ENCODE measurements at places on chromosomes 4 and X.
A peak's percentile ranks its signal among the peaks of the same experiment; 100 is the strongest.

GRCh38 chrX:109264878-109265277, 217.0 kb downstream of the GUCY2F start:
- no peak for DNase-seq

- DNase-seq = no peak
Observed at GRCh38 chr4:8347660-8348059, 78.1 kb downstream of the HTRA3 start.

DNA sequence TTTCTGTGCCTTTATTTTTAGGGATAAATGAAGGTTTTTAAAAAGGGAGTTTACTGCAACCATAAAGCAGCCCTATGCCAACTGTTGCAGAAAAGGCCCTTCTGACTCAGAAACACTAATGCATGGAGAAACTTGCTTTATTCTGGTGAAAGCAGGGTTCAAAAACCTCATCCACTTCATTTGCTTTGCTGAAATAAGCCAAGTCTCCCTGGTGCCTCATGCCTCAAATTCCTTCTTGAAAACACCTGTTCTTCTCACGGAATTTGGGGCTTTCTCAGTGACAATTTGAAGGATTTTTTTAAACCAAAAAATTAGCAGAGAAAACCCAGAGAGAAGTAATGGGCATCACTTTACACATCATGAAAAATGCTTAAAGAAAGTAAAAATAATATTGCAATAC, 349.0 kb downstream of the PCDH7 start:
- DNase-seq = no peak

DNA sequence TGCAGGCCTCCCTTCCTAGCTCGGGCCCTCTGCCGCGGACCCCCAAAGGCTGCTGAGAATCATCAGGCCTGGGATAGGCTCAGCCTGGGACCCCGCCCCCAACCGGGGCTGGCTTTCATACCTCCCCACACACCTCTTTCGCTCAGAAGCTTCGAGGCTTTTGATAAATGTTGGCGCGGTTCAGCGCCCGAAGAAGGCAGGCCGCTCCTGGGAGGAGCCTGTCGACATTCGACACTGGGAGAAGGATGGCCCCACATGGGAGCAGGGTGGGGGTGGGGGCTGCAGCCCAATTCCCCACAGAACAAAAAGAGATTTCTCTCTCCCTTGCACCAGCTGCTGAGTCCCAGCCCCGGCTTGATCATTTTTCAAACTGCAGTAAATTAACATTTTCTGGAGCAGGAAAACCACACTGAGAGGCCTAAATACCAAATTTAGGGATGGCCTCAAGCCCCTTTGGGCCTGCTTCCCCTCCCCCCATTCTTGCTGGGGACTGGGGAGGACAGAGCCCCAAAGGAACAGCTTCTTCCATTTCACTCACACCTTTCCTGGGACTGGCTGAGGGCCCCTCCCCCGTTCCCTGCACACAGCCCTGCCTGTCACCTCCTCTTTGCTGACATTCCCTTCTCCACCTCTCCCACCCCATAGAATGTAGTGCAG, 112.9 kb upstream of the PJA1 start:
- DNase-seq = no peak

GRCh38 chrX:97685753-97686152, 802.0 kb downstream of the RPA4 start:
- DNase-seq = no peak

DNA sequence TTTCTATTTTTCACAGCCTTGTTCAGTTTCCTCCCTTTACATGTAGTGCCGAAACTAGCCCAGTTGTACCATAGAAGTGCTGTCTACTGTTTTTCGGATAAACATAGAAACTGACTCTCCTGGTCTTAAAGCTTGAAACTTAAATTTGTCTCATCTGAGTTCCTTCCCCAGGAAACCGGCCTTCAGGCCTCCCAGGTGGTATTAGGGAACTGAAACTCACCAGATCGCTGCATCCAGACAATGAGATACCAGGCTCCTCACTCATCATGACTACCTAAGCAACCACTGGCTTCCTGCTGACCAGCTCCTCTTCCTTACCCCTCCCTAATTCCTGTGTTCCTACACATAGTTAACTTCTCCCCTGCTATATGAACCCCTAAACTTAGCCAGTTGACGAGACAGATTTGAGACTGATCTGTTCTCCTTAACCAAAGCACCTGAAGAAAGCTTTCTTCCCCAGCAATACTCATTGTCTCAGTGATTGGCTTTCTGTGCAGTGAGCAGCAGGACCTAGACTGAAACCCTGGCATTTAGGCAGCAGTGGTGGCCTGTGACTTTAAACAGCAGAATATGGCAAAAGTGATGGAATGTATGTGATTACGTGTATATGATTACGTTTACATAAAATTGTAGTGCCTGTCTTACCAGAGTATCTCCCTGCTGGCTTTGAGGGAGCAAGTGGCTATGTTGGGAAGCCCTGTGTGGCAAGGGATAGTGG, 959.1 kb upstream of the LCORL start:
- DNase-seq = no peak

DNA sequence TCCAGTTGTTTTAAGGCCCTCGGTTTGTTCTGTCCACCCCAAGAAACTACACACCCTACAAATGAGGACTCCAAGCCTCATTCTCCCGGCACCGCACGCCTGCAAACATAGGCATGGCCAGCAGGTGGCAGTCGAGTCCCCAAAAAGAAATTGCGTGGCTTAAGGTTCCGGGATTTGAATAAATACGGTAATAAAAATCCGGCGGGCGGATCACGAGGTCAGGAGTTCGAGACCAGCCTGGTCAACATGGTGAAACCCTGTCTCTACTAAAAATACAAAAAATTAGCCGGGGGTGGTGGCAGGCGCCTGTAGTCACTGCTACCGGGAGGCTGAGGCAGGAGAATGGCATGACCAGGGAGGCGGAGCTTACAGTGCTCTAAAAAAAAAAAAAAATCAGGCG, 21.8 kb upstream of the CSF2RA start:
- DNase-seq = peak; percentile 83

GRCh38 chrX:154440623-154441357, 3.2 kb upstream of the FAM50A start:
- DNase-seq = no peak

DNA sequence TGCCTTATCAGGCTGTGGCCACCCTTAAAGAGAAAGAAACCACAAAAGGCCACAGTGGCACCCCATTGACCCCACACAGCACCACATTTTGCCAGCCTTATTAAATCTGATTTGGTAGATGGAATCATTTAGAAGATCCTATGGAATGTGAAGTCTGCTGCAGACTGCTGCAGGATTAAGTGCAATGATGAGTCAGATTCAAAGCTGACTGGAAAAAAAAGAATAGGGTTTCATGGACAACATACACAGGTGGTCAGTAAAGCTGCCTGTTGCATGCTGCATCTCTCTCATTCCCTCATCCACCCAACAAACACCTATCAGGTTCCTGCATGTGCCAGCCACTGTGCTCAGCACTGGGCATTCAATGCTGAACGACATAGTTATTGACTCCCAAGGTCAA, 56.6 kb downstream of the CHST7 start:
- DNase-seq = no peak

- DNase-seq = no peak
Observed at GRCh38 chr4:140515423-140515822, 8.5 kb upstream of the ELMOD2 start.

- no peak for DNase-seq
Observed at GRCh38 chrX:109393859-109394258, 88.0 kb downstream of the GUCY2F start.

GRCh38 chr4:129261584-129261983, 165.6 kb downstream of the C4orf33 start:
- no peak for DNase-seq

- DNase-seq = no peak
Observed at GRCh38 chrX:12174358-12174757, 36.1 kb downstream of the FRMPD4 start.

- DNase-seq = no peak
Observed at GRCh38 chr4:38026158-38026740, 66.1 kb downstream of the PTTG2 start.

- DNase-seq = no peak
Observed at GRCh38 chr4:174334628-174335027, 50.9 kb downstream of the CEP44 start.

- DNase-seq = no peak
Observed at GRCh38 chrX:24242649-24243175, 71.2 kb downstream of the SUPT20HL2 start.

- peak; percentile 53 for DNase-seq
Observed at GRCh38 chr4:41887821-41888686, 47.2 kb upstream of the TMEM33 start.

DNA sequence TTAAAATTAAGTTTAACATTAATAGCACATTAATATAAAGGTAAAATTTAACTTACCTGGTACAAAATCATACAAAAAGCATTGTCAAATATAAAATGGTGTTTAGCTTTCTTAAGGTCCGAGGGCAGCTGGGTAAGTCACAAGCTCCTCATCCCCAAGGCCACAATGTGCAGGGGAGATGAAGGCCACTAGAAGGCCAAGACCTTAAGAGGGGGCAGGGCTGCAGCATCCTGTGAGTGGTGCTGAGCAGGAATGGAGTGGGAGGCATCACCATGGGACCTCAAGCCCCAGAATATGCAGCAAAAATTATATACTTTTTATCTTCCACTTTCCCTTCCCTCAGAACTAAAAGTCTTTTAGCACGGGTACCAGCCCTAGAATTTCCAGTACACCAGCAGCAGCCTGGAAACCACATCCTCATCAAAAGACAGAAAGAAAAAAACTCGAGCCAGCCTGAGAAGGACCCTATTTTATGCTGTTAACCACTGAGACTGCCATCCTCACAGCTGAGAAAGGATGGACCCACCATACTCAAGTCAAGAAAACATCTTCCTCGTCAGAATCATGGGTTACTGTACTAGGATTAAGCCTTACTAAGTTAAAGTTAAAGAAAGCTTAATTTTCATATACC, 13.0 kb upstream of the RHOXF2 start:
- DNase-seq = no peak

DNA sequence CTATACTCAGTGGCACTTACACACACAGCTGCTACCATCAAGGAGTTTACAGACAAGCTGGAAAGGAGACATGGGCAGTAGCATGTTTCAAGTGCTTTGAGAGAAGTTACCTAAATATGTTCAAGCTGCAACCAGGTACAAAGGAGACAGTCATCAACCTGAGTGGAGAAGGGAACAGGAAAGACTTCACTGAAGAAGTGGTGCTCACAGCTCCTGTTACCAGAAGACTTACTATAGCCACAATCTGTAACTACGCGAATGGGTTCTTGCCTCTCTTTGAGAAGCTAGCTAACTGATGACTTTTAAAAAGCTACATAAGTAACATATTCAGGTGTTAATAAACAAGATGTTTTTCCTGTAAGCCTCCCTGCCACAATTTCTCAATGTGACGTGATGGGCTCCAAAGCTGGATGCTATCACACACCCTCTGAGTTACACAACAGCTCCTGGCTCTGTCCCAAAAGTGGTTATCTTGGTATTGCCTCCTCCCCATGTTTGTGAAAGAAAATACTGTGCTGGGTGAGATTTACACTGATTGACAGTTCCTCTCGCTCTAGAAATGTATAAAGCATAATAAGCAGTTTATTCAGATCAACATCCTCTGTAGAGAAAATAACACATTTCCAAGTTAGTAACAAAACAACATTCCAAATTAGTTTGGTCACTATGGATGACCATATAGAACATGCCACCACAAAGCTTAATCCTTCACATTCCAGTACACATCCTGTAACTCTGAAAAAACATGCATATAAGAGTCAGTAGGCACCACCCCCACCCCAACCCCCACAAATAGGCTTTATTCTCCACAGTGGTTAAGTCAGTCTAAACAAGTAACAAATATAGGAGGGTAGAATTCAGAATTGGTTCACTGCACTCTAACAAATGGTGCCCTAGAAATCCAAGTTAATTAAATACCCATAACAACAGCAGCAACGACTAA, 81.8 kb downstream of the FRYL start:
- no peak for DNase-seq

GRCh38 chr4:105859233-105859632, 36.0 kb upstream of the NPNT start:
- no peak for DNase-seq

- no peak for DNase-seq
Observed at GRCh38 chr4:40845154-40845835, 95.5 kb downstream of the NSUN7 start.

DNA sequence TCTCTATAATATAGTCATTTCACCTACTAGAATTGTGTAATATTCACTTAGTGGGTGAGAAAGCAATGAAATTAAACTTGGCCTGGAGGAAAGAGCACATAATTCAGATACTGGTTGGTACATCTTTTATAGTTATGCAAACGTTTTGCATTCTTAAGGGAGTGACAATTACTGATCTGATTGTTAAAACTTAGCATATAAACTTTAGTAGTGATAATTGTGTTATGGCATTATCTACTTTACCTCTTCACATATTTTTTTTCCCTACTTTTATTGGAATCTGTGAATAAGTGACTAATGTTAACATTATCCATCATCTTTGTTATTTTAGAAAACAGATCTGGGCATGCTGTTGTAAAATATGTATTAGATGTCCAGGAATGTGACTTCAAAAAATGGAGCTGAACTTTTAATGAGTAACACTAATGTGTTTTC, 217.4 kb upstream of the GIMD1 start:
- DNase-seq = no peak

DNA sequence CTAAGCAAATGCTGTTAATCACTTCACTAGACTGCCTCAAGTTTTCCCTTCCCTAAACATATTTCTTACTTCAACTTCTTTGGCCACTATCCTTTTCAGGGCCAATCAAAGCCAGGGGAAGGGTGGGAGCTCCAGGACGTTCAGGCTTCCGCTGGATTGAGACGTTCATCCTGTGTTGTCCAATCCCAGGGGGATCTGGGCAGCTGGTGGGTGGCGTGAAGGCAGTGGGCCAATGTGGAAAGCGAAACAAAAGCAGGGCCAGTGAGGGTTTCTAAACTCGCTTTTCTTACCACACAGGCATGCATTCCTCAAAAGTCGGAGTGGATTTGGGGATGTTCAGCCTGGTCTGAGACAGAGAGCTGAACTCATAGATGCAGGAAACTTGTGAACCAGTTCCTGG, 7.6 kb downstream of the CXCL13 start:
- DNase-seq = no peak

- DNase-seq = no peak
Observed at GRCh38 chr4:71453531-71453930, 114.7 kb downstream of the SLC4A4 start.

DNA sequence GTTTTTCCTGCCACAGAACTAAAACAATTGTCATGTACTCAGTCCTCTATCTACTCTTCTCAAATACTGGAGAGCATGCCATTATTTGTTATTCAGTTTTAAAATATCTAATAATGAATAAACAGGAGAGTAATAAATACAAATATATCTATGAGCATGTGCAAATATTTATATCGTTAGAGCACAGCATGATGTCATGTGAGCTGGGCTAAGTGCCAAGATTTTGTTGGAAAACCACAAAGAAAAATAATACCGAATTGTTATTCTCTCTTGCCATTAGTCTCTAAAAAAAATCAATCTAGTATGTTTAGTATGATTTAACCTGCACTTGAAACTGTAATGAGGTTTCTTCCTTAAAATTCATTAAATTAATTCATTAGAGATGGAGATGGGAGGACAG, 97.3 kb downstream of the DDX60 start:
- no peak for DNase-seq

GRCh38 chr4:5996641-5997040, 21.6 kb downstream of the C4orf50 start:
- DNase-seq = no peak

- DNase-seq = no peak
Observed at GRCh38 chr4:81965454-81965853, 408.3 kb downstream of the HNRNPD start.
